H1 (cell line): ENCODE measurements at places on chromosomes 6 and 20. TPM values are rescaled to one million over a fixed set of nuclear protein-coding genes. Genes with fewer than 3 reads are reported as not detected.
A peak's percentile ranks its signal among the peaks of the same experiment; 100 is the strongest.

GRCh38 chr6:91534614-91535013, 947.7 kb upstream of the MAP3K7 start:
- H3K4me1 ChIP-seq: no peaks in the 10 kb centered on the region
- H3K27ac ChIP-seq: no peak overlapping the region
- H3K36me3 ChIP-seq: no peaks in the 10 kb centered on the region

GRCh38 chr6:150256618-150257272, 112.1 kb upstream of the IYD start:
- H3K36me3 ChIP-seq: no peaks in the 10 kb centered on the region
- H3K27ac ChIP-seq: no peak overlapping the region
- no peaks in the 10 kb centered on the region for H3K27me3 ChIP-seq
- no peak for DNase-seq
- no peaks in the 10 kb centered on the region for H3K4me1 ChIP-seq
- H3K4me3 ChIP-seq: no peak overlapping the region

DNA sequence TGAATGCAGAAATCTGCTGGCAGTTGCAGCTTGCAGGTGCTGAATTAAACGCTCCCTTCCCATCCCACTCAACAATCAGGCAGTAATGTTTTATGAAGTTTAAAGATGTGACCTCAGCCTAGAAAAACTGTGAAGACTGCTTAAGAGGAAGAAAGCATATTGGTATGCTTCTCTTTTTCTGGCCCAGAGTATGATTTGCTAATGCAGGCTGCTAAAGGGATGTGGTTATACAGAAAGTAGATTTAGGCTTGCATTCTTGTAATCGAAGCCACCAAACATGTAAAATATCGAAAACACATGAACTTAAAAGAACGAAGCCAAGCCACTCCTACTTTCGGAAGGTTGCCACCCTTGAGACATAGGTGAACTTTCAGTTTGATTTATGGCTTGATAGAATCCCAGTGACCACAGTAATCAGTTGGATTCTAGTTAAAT, 40.7 kb downstream of the MAP3K5 start:
- H3K27ac ChIP-seq: no peak overlapping the region
- no peaks in the 10 kb centered on the region for H3K4me1 ChIP-seq
- no peak overlapping the region for H3K4me3 ChIP-seq
- no peaks in the 10 kb centered on the region for H3K27me3 ChIP-seq
- no peak for DNase-seq

DNA sequence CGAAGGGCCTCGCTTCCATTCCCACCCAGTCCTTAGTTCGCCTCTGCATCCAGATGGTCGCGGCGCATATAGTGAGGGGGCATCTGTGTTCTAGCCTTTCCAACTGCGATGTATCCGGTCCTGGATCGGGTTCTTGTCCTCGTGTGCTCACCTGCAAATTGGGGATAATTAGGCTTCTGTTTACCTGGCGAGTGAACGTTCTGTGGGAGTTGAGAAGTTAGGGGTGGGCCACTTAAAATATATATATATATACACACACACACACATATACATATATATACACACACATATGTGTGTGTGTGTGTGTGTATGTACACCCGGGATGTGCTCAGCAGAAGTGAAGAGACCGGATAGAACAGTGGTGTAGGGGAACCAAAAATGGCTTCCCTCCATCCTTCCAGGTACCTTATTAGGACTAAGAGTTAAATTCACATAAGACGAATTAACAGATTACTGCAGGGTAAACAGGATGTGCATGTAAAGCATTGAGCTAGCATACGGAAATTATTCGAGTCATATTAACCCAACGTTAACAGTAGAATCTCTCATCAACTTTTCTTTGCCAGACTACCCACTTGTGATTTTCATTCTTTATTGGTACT, 537 bp downstream of the CSTF1 start:
- H3K4me1 ChIP-seq: peaks cover 3% of the 10 kb centered on the region
- no peak for DNase-seq
- H3K27ac ChIP-seq: peak overlapping the region; percentile 92
- H3K4me3 ChIP-seq: peak overlapping the region; percentile 98
- peaks cover 23% of the 10 kb centered on the region for H3K36me3 ChIP-seq

DNA sequence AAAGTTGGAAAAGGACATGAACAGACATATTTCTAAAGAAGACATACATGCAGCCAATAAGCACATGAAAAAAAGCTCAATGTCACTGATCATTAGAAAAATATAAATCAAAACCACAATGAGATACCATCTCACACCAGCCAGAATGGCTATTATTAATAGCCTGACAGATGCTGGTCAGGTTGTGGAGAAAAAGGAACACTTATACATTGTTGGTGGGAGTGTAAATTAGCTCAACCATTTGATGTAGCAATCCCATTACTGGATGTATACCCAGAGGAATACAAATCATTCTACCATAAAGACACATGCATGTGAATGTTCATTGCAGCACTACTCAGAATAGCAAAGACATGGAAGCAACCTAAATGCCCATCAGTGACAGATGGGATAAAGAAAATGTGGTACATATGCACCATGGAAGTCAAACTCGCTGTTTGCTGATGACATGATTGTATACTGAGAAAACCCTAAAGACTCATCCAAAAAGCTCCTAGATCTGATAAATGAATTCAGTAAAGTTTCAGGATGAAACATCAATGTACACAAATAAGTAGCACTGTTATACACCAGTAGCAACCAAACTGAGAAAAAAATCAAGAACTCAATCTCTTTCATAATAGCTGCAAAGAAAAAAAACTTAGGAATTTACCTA, 196.8 kb downstream of the ADGB start:
- no peaks in the 10 kb centered on the region for H3K4me1 ChIP-seq
- no peak overlapping the region for H3K4me3 ChIP-seq

DNA sequence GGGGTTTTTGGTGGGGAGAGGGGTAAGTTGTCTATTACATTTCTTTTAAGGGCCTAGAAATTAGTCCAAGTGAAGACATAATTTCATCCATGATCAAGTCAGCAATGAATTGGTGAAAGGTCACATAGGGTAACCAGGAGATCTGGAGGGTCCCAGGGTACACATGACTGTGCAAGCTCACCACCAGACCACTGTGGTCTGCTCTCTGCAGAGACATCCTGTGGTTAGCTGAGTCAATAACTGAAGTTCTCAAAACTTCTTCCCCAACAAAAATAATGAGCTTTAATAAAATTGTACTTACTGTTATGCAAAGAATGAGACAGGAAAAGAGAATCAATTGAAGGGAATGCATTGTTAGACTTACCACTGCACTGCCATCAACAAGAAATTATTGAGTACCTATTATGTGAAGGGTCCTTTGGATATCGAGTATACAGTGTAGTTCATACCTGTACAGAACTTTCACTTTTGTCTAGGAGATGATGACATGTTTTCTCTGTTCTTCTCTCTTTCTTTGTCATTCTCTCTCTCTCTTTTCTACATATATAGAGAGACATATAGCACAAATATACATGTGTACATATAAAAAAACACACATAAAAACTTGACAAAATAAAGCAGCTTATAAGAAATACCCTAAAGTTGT, 209.8 kb downstream of the GJA1 start:
- no peaks in the 10 kb centered on the region for H3K27me3 ChIP-seq
- DNase-seq: no peak
- no peak overlapping the region for H3K27ac ChIP-seq
- H3K4me1 ChIP-seq: no peaks in the 10 kb centered on the region
- no peak overlapping the region for H3K4me3 ChIP-seq

- no peak for DNase-seq
- H3K27ac ChIP-seq: no peak overlapping the region
- H3K4me3 ChIP-seq: no peak overlapping the region
Measured at GRCh38 chr6:124028117-124028516, 224.5 kb downstream of the NKAIN2 start.

GRCh38 chr6:119138906-119139541, 60.6 kb upstream of the FAM184A start:
- H3K4me3 ChIP-seq: no peak overlapping the region
- H3K4me1 ChIP-seq: no peaks in the 10 kb centered on the region
- DNase-seq: no peak
- no peaks in the 10 kb centered on the region for H3K27me3 ChIP-seq
- no peaks in the 10 kb centered on the region for H3K36me3 ChIP-seq

Gene BNIP5
- not detected in 2 replicates for total RNA-seq

Gene KIF25
- total RNA-seq: 2.0 and 2.3 TPM in 2 replicates
